NCI-H510A treated with DMSO at 0.1 percent for 48 hours (cell line): ENCODE measurements at places on chromosomes 11 and 22.
A peak's percentile ranks its signal among the peaks of the same experiment; 100 is the strongest.

GRCh38 chr11:74330075-74330858, 18.8 kb upstream of the P4HA3 start:
- no peak for DNase-seq

GRCh38 chr11:33195462-33196173, 34.3 kb upstream of the CSTF3 start:
- DNase-seq, result no peak

DNA sequence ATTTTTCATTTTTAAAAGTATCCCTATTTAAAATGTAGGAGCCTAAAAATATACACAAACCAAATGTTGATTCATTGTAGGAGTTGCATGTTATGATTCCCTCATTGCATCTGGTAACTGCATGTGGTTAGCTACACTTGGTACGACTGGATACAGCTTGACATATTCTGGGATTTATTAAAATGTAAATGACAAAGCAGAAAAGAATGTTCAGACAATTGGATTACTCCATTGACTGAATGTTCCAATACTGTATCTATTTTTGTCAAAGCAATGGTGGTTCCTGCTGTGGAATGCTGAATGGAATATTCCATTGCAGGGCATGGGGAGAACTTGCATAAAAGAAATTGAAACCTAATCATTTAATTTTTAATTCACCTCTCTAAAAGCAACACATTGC, 30.8 kb downstream of the BLID start:
- DNase-seq, result no peak

DNA sequence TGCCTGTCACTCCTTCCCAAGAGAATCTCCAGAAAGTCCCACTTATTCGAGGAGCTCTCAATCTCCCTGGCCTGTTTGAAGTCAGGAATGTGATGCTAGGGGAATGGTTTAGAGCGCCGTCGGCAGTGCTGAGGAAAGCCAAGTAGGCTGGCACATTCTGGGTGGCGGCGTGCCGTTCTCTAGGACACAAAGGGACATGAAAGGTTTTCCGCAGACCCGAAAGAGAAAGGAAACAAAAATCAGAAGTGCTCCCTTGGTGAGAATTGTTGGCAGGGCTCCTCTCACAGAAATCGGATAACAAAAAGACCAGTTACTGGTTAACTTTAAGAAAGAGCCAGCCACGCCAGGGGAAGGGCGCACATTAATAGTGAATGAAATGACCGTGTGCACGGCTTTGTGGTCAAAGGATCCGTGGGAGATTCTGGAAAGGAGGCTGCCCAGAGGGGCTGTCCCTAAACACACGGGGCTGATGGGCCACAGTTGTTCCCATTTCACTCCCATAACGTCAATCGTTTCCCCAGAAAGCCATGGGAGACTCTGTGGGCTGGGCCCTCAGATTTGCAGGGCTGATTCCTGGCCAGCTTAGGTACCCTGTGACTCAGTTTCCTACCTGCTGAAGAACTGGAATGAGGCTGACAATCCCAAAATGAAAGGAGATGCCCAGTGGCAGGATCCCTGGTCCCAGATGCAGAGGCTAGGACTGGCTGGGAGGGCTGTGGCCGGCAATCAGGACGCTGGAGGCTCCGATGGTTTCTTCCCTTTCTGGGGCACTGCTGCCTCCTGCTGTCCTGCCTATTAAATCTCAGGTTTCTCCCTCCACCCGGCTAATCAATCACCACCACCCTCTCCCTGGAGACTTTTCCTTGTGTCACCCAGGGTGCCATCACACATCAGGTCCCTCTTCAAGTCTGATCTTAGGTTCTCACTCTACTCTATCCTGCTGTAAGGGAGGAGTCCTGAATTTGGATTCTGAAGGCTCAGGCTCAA, 82.3 kb downstream of the RCN1 start:
- no peak for DNase-seq

GRCh38 chr11:19365743-19366410, 125.1 kb upstream of the E2F8 start:
- DNase-seq, result no peak

DNA sequence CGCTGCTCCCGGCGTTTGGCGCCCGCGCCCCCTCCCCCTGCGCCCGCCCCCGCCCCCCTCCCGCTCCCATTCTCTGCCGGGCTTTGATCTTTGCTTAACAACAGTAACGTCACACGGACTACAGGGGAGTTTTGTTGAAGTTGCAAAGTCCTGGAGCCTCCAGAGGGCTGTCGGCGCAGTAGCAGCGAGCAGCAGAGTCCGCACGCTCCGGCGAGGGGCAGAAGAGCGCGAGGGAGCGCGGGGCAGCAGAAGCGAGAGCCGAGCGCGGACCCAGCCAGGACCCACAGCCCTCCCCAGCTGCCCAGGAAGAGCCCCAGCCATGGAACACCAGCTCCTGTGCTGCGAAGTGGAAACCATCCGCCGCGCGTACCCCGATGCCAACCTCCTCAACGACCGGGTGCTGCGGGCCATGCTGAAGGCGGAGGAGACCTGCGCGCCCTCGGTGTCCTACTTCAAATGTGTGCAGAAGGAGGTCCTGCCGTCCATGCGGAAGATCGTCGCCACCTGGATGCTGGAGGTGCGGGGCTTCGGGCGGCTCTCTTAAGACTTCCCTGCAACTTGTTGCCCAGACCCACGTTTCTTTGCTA, at the start of gene CCND1:
TSS of gene CCND1 (plus strand) at position 162 of the 587 bp plus-strand sequence. CDS start at position 320, 158 bp downstream.
- DNase-seq, result peak; percentile 15

- no peak for DNase-seq
Measured at GRCh38 chr11:88059326-88059725, 115.9 kb downstream of the RAB38 start.

DNA sequence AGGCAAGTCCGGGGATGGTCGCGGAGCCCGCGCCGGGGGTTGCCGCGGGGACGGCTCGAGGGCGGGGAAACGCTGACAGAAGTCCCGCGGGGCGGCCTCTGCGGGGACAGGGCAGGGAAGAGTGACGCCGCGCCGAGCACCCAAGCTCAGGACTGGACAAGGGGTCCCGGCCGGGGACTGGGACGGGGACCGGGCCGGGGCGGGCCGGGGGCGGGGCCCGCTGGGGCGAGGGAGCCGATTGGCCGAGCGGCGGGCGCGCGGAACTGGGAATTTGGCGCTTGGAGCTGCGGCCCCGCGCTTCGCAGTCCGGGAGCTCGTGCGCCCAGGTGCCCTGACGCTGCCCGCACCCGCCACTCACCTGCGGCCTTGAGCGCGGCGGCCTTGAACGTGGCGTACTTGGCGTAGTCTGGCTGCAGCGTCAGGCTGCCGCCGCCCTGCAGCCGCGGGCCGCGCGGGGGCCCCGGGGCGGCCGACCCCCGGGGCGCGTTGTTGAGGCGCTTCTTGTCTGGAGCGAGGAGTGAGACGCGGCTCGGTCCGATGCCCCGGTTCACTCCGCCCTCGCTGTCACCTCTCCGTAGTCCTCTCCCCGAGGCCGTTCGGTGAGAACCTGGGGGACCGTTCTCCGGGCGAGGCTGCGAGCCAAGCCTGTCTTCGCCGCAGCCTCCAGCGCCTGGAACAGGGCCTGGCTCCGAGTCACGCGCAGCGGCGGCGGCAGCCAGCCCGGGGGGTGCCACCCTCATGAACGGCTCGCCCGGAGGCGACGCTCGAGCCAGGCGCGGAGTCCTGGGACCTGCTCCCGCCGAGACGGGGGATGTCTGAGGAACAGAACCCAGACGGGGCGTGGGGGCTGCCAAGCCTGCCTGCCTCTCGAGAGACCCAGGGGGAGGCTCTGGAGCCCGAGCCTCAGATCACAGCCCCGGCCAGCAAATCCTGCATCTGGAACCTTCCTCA, 4.5 kb downstream of the SHISA8 start:
- DNase-seq, result no peak

GRCh38 chr11:88508759-88509581, 171.4 kb upstream of the CTSC start:
- peak; percentile 43 for DNase-seq

DNA sequence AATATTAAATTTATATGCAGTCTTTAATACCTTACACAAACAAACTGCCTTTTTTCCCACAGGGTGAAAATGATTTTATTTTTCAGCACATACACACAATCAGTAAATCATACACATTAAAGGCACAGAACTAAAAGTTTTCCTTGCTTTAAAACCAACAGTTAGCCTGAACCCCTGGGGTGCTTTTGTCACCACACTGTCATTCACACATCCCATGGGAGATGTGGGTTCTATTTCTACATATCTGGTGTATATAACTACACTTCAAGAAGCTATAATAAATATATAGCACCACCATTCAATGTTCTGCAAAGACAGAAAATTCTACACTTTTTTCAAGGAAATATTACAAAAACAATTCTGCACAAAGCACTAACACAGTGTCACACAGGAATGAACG, 197.0 kb downstream of the GUCY1A2 start:
- no peak for DNase-seq

GRCh38 chr11:44966694-44967093, 16.0 kb upstream of the TP53I11 start:
- no peak for DNase-seq

- DNase-seq, result no peak
Measured at GRCh38 chr11:114559425-114560310, at the start of gene NXPE1. NXPE1 (minus strand) TSS chr11:114559881; CDS start chr11:114551201, 8,680 bp downstream.

DNA sequence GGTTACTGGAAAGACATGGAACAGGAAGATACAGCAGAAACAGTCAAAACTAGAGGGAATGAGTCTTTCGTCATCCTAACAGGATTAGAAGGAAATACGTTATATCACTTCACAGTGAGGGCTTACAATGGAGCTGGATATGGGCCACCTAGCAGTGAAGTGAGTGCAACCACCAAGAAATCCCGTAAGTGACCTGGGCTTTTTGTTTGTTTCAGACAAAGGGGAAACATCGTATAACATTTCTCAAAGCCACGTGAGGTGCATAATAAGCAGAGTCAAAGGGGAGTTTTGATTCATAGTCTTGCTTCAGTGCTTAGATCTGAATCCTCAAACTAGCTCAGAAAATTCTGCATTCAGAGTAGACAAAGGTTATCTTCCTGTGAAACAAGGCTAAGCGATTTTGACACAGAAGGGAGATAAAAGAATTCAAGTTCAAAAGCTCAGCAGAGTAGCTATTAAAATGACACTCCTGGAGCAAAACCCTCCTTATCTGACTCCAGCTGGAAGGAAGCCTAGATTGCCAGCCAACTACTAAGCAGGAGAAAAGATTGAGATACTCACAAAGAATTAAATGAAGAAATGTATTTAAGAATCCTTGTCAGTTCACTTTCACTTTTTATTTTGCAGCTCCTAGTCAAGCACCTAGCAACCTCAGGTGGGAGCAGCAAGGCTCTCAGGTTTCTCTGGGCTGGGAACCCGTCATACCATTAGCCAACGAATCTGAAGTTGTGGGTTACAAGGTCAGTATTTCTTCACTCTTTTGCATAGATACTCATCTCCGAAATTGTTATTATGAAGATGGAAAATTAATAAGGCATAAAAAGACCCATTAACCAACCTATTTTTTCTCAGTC, 346.4 kb upstream of the ARHGAP42 start:
- DNase-seq, result no peak

DNA sequence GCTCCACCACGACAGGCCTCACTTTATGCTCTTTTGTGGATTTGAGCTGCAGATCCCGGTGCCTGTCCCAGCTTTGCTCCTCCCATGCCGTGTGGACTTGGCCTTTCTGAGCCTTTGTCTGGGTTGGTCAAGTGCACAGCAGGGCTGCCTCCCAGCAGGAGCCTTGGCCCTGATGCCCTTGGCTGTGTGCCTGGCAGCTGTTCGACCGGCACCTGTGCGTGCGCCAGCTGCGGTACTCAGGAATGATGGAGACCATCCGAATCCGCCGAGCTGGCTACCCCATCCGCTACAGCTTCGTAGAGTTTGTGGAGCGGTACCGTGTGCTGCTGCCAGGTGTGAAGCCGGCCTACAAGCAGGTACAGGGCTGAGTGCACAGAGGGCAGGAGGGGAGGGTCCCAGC, 46.5 kb downstream of the MYO7A start:
- DNase-seq, result peak; percentile 71

GRCh38 chr11:49377978-49378377, 169.6 kb upstream of the FOLH1 start:
- no peak for DNase-seq

GRCh38 chr11:134275534-134276395, at the start of gene GLB1L3:
GLB1L3 (plus strand) TSS chr11:134276379; CDS start chr11:134276741, 362 bp downstream.
- no peak for DNase-seq

- DNase-seq, result no peak
Measured at GRCh38 chr22:43620197-43620596, 191.9 kb downstream of the EFCAB6 start.

- DNase-seq, result no peak
Measured at GRCh38 chr11:101759771-101760450, 154.9 kb upstream of the CEP126 start.

GRCh38 chr11:100876815-100877520, 189.9 kb downstream of the ARHGAP42 start:
- no peak for DNase-seq

- DNase-seq, result peak; percentile 11
Measured at GRCh38 chr11:34513682-34514449, at the start of gene ELF5. ELF5 (minus strand) TSS chr11:34513794; CDS start chr11:34505749, 8,045 bp downstream.

DNA sequence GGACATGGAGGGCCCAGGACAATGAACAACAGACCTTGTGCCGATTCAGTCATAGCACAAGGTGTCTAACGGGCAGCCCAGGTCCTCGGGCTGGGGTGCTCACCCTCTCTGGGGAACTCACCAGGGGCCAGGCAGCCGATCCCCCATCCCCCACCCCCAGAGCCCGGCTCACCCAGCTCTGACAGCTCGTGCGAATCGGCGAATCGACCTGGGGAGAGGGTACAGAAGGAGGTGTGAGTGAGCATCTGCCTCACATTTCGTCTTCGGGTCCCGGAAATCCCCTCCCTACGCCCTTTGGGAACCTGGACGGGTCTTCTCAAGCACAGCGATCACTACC, 423 bp downstream of the PEX16 start:
- DNase-seq, result no peak

- peak; percentile 92 for DNase-seq
Measured at GRCh38 chr11:68302670-68303069, 9.7 kb upstream of the LRP5 start.

DNA sequence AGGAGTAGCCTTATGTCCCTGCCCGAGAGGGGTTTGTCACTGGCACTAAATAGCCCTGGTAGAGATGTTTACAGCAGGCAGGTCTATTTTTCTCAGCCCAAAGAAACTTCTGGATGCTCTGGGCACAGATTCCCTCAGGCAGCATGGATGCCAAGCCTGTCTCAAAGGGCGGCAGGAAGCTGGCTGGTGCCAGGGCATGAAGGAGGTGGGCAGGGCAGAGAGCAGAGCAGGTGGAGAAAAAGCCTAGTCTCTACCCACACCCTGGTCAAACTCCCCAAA, 4.1 kb upstream of the GAS2L1 start:
- no peak for DNase-seq

DNA sequence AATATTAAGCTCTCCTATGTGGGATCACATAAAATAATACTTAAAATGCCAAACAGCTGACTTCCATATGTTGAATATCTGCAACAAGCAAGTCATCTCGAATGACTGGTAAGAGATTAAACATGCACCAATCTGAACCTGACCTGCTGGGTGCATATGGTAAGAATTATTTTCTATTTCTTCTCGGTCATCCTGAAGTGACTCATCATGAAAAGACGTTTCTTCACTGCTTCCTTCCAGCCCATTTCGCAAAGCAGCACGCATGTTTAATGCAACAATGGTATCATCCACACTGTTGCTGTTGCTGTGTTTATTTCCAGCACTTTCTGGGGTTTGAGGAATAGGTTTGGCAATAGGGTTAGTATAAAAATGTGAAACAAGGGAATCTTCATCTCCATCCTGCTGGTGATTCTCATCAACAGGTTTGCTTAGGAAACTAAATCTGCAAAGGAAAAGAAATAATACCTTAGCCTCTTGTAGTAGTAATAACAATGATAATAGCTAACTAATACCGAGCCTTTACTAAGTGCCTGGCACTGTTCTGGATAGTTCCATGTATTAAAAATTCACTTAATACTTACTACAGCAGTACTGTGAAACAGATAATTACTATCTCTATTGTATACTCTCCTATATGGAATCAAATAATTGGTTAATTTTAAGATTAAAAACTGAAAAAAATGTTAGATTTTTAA, 52.0 kb upstream of the CHRNA10 start:
- DNase-seq, result no peak

GRCh38 chr11:123429336-123429735, 733 bp upstream of the GRAMD1B start:
- no peak for DNase-seq
